ENCODE measurements at places on chromosomes 16 and 17.

DNA sequence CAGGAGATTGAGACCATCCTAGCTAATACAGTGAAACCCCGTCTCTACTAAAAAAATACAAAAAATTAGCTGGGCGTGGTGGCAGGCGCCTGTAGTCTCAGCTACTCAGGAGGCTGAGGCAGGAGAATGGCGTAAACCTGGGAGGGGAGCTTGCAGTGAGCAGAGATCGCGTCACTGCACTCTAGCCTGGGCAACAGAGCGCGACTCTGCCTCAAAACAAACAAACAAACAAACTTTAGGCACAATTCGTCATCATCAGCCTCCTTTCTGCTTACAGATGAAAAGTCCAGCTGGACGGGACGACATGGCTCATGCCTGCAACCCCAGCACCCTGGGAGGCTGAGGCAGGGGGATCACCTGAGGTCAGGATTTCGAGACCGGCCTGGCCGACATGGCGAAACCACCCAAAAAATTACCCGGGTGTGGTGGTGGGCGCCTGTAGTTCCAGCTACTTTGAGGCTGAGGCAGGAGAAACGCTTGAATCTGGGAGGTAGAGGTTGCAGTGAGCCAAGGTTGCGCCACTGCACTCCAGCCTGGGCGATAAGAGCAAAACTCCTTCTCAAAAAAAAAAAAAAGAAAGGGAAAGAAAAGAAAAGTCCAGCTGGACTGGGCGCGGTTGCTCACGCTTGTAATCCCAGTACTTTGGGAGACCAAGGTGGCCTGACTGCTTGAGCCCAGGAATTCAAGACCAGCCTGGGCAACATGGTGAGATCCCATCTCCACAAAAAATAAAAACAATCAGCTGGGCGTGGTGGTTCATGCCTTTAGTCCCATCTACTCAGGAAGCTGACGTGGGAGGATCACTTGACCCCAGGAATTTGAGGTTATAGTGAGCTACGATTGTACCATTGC is 1.5 kb upstream of the SPIRE2 start:
- no peak for DNase-seq

- DNase-seq: no peak
Measured at GRCh38 chr16:70590722-70591415, 55.5 kb upstream of the IL34 start.

- DNase-seq: no peak
Measured at GRCh38 chr16:89173174-89173921, 1.8 kb downstream of the CDH15 start.

DNA sequence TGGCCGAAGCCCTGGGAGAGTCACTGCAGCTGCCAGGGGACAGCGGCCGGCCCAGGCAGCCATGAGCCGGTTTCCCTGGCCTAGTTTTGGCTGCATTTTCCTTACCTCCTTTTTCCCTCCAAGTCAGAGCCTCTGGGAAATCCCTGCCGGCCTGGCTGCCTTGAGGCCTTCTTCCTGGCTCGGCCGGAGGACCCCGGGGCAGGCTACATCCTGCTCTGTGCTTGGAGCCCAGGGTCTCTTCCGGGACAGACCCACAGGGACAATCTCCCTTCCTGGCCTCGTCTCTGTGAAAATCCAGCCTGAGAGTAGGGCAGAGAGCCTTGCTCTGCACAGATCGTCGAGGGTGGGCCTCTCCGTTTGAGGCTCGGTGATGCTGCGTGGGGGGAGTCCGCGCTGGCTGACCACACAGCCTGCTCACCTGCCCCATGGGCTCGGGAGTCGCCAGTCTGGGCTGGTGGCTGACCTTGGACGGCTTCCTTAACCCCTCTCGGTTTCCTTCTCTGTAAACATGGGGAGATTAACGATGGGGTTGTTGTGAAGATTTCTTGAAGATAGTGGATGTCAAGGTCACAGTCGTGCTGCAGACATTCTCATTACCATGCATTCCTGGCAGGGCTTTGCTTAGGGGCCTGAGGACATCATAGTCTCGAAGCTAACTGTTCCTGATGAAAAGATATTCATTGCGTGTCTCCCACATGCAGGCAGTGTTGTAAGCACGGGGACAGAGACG is 34.8 kb upstream of the CIBAR2 start:
- no peak for DNase-seq

GRCh38 chr17:50278526-50279180 is 4.4 kb downstream of the TMEM92 start:
- no peak for DNase-seq

GRCh38 chr17:37791447-37792399 is 46.9 kb upstream of the HNF1B start:
- DNase-seq: no peak

DNA sequence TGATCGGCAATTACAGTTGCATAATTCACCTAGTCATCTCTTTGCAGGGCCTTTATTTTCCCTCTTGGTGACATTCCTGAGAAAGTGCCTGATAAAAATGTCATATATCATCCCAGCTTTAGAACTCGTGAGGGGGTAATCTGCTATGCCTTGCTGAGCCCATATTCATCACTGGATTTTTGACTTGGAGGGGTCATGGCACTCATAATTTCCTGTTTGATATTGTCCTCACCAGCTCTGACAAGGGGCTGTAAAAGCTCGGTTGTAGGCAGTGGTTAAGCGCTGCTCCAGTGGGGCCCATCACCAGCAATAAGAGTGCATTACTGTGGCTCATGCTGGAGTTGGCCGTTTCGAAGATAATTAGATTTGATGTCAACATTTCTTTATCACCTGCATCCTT is 227.3 kb downstream of the IRX3 start:
- no peak for DNase-seq

- DNase-seq: no peak
Measured at GRCh38 chr16:16864536-16864935, 485.6 kb downstream of the NPIPA7 start.

- DNase-seq: no peak
Measured at GRCh38 chr17:14165616-14166015, 71.0 kb downstream of the CDRT15 start.

DNA sequence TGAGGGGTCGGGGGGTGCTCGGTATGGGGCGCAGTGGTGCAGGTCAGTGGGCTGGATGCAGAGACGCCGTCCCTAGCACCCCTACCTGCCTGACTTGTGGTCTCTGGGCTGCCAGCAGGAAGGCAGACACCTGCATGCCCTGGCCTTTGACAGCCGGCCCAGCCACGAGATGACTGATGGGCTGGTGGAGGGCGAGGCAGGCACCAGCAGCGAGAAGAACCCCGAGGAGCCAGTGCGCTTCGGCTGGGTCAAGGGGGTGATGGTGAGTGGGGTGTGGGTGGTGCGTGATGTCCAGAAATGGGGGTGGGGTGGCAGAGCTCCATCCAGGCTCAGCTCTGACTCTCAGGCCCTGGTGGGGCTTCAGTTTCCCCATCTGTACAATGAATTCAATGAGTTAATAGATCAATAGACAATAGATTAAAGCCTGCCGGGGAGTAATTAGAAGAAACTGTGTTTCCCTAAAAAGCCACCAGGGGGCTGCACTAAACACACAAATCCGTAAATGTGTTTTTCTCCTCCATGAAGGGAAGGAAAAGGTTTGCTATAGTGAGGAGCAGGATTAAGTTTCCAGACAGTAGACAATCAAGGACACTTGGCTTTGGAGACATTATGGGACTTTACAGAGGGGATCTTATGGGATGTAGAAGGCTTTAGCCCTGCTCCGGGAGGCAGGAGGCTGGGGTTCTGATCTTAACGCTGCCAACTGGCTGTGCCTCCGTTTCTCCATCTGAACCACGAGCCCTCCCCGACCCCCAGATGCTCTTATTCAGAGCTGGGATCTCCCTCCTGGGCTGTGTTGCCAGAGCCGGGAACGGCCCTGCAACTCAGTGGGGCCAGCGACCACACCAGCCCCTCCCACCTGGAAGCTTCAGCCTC is 2.2 kb downstream of the SLC12A3 start:
- DNase-seq: no peak

DNA sequence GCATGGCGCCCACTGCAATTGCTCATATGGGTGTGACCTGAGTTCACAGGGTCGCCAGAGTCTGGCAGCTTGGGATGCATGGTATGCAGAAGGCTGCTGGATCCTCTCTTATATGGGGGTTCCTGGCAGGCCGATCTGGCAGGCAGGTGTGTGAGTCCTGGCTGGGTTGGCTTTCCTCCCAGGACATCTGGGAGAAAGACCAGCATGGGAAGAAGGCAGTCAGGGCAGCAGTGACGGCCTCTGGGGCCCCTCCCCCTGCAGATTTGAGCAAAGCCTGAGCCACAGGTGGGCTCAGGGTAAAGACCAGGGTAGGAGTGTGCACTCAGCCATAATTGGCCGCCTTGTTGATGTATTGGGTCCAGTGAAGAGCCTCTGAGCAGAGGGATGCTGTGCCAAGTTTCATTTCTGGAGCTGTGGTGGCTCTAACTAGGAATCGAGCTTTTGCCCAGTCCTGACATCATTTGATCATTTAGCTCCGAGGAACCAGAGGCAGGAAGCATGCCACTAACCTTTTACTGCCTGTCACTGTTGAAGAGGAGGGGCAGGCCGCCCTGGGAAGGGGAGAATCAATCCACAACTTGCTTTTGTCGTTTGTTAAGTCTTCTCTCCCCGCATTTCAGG is 174.3 kb downstream of the CCDC182 start:
- no peak for DNase-seq

- no peak for DNase-seq
Measured at GRCh38 chr17:39744836-39745215, 7.1 kb downstream of the GRB7 start.

GRCh38 chr16:26830428-26831127 is 236.1 kb upstream of the C16orf82 start:
- DNase-seq: no peak

GRCh38 chr16:24685539-24686432 is 43.7 kb upstream of the TNRC6A start:
- no peak for DNase-seq

GRCh38 chr17:40345161-40345993 is 19.2 kb downstream of the GJD3 start:
- DNase-seq: no peak

DNA sequence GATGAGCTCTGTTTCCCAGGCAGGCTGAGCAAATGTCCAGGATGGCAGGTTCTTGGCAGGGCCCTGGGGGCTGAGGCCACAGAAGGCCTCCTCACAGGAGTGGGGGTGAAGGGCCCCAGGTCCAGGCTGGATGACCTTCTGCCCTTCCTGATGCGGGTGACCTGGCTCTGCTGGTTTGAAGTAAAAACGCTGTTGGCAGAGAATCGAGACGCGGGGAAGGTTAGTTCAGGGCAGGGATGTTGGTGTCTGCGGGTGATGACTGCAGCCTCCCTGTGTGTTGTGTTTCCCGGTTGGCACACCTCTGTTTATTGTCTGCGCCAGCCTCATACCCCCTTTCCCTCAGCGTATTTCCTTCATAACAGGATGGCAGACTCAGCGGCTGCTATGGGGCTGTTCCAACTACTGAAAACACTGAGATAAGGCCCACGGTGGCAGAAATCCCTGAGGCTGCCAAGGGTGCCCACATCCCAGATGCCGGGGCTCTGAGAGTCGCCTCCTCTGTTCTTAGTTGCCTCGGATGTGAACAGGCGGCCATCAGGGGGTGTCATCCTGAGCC is 104.6 kb downstream of the METRNL start:
- no peak for DNase-seq
